ENCODE measurements at places on chromosomes 2 and 18. TPM values are rescaled to one million over a fixed set of nuclear protein-coding genes. Genes with fewer than 3 reads are reported as not detected.
A peak's percentile ranks its signal among the peaks of the same experiment; 100 is the strongest.

- DNase-seq = no peak
Measured at GRCh38 chr2:182228073-182228473, 198.8 kb downstream of the PDE1A start.

Gene SLC4A5
- total RNA-seq = not detected

- DNase-seq = no peak
Measured at GRCh38 chr2:111670776-111671175, 213.2 kb downstream of the ANAPC1 start.

DNA sequence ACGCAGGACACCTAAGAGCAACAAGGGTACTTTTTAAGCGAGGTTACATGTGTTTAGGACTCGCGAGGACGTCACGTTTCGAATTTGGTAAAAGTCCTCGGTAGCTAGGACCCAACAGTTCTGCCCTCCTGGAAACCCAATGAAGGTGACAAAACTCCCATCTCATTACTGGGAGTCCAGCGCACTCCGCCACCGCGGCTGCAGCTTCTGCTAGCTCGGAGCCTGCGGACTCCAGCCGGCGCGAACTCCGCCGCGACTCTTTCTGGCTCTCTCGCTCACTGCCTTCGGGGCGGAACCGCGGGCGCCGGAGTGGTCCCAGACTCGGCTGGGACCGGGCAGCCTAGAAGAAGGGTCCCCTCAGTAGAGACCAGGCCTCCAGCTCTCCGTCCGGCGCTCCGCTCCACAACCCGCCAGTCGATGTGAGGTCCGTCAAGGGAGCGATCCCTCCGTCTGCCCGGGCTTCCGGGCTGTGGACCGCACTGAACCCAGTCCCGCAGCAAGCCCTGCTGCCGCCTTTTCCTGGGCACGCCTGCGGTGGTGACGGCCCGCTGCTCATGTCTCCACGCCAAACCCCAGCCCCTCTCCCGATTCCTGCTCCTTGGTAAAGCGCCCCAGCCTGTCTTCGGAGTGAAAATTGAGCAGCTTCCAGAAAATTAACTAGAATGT is 3.0 kb upstream of the OSR1 start:
- DNase-seq = no peak

- DNase-seq = peak; percentile 17
Measured at GRCh38 chr2:70261501-70261900, 3.6 kb downstream of the PCYOX1 start.

GRCh38 chr18:35703043-35703688 is 121.6 kb downstream of the GALNT1 start:
- peak; percentile 48 for DNase-seq

GRCh38 chr18:4119127-4119648 is 335.9 kb downstream of the DLGAP1 start:
- no peak for DNase-seq

DNA sequence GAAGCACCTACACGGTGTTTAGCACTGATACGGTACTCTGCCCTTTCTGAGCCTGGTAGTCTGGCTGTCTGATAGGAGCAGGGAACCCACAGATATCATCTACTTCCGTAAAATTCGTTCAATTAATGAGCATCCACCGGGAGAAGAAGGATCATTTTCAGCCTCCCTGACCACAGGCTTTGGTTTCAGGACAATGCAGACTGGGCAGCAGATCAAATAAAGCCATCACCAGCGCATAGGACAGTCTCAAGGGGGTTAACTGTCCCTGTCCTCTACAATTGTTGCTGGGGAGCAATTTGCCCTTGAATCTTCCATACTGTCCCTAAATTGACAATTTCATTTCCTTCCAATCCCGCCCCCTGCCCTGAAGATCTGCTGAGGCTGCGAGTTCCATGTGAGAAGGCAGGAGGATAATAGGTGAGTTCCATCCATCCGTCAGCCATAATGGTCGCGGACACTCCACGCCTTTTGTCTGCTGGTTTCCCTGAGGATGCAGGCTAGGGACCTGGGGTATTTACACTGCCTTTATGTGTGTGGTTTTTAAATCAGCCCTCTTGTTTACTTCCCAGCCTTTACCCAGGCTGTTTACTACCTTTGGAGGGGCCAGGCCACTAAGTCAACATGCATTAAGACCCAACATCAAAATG is 110.0 kb downstream of the MYCN start:
- no peak for DNase-seq

DNA sequence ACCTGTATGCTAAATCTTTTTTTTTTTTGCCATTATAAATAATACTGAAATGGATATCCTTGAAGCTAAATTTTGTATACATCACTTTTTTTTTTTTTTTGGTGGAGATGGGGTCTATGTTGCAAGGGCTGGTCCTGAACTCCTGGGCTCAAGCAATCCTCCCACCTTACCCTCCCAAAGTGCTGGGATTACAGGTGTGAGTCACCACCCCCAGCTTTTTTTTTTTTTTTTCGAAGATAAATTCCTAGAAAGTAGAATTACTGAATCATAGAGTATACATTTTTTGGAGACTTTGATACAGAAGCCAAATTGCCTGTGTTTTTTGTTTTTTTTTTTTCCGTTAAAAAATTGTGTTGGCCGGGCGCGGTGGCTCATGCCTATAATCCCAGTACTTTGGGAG is 51.0 kb upstream of the MCFD2 start:
- DNase-seq = no peak

DNA sequence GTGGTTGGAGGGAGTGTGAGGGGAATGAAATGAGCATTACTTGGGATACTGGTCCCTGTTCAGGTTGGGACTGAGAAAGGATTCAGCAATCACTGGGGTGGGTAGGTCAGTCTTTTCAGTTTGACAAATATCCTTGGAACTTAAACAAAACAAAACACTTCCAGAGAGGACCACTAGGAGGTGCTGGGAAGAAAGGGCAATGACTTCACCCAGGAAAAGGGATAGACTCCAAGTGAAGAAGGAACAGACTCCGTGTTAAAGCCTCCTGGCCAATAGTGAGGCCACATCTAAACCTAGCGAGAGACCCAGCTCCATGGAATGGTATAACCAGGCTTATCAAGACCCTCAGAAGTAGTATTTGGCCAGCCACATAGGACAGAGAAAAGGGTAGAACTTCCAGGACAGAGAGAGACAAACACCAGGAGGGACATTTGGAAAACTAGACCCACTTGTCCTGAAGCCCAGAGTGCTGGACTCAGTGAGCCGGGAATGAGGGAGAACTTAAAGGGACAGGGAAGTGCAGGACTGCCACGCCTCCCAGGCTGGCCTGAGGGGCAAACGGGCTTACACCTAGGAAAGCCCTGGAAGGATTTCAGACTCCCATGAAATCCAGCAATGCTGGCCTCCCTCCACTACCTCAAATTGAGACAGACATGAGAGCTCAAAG is 19.6 kb upstream of the KCNG3 start:
- DNase-seq = peak; percentile 43

Gene SLC5A7
- total RNA-seq = not detected

Gene NEURL3
- total RNA-seq = not detected

- DNase-seq = no peak
Measured at GRCh38 chr18:36547544-36547943, 250.0 kb downstream of the FHOD3 start.

DNA sequence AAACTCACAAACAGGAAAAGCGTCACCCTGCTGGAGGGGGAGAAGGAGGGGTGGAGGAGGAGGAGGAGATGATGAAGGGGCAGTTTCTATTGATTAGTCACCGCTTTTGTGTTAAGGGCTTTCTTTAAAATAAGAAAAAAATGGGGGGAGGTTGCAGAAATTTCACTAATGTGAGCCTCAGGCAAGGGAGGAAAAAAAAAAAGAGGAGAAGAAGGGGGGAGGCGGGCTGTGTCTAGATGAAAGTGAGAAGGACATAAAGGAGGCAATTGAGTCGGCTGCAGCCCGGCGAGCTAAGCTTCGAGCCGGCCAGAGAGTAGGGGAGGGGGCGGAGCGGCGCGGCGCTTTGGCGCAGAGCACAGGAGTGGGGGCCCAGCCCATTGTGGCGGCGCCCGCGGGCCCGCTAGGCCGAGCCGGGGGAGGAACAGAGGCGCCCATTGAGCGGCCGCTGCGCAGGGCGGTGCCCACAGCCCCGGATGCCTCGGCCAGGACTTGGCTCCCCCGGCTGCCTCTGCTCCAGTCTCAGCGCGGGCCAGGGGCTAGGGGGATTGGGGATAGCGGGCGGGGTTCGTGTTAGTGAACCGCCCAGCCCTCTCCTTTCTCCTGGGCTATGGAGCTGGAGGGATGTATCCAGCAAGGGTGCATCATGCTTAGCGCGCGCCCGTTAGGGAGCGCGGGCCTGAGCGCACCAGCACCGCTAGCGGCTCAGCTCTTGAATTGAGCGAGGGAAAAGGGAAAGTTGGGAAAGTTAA is 7.9 kb downstream of the PAX3 start:
- DNase-seq = no peak

DNA sequence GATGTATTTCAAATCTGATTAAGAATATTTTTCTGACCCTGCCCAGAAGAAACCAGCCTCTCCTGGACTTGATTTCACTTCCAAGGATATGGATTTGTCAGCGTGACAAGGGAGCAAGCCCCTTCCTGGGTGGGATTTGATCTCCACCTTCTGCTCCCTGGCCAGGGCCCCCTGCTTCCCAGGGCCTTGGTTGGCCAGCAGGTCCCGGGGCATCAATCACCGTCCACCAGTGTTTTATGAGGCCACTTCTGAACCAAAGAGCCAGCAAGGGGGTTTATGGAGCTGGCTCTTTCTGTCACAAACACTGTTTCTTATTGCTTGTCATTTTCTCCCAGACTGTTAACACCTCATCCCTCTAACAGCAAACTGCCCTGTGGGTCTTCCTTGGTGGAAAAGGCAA is 320.5 kb upstream of the SKOR2 start:
- DNase-seq = no peak

GRCh38 chr2:50863218-50863617 is 168.7 kb downstream of the NRXN1 start:
- no peak for DNase-seq

DNA sequence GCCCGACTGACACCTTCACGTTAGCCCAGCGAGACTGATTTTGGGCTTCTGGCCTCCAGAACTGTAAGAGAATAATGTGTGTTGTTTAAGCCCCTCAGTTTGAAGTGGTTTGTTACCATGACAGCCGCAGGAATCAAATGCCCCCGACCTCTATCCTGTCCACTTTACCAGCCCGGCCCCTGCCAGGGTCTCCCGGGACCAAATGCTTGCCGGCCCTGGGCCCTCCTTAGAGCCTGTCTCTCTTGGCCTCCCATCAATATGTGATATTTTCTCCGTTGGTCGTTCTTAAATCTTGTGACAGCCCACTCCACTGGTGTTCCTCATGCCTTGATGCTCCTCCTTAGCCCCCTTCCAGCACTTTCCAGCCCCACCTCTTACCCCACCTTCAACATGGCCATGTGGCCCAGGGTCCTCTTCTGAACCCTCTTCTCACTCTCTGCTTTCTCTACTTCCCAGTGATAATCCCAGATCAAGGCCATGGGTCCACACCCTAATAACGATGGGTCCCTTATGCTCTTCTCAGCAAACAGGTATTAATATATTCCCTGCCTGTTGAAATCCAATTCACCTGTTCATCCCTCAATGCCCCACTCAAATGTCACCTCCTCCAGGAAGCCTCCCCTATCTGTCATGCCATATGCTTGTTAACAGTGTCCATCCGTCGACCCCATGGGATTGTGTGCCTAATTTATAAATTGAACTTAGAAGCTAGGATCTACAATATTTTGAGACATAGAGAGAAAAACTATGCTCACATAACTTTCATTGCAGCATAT is 192.8 kb downstream of the ZFP36L2 start:
- DNase-seq = no peak

- no peak for DNase-seq
Measured at GRCh38 chr2:85772841-85773491, 19.2 kb downstream of the ATOH8 start.

Gene SERPINE2
- 21.1 TPM for total RNA-seq
